ENCODE measurements at places on chromosomes 7 and 10.

GRCh38 chr10:121449482-121449924 is 148.7 kb downstream of the FGFR2 start:
- no peak for DNase-seq

GRCh38 chr7:74545921-74546320 is 92.2 kb downstream of the GTF2IRD1 start:
- DNase-seq, result no peak

DNA sequence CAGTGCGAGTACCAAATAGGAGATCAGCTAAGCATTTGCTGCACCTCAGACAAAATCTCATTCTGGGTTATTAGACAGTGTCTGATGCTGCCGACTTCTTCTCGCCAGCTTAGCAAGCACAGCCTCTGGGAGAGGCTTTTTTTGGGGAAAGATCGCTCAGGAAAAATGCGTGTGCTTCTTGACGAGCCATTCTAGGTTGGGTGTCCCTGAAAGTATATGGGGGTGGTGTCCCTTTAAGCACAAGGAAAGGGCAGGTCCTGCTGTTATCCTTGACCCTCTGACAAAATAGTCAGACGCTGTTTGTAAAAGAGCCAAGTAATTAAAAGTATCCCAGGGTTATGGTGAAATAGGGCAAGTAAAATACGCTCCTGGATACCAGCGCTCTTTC is 540.1 kb upstream of the FZD8 start:
- no peak for DNase-seq

- no peak for DNase-seq
Observed at GRCh38 chr10:77926566-77927401, at the start of gene DLG5. DLG5 (minus strand) TSS chr10:77926755; CDS start chr10:77926520, 235 bp downstream.

- no peak for DNase-seq
Observed at GRCh38 chr10:59133841-59134593, 42.4 kb upstream of the PHYHIPL start.

DNA sequence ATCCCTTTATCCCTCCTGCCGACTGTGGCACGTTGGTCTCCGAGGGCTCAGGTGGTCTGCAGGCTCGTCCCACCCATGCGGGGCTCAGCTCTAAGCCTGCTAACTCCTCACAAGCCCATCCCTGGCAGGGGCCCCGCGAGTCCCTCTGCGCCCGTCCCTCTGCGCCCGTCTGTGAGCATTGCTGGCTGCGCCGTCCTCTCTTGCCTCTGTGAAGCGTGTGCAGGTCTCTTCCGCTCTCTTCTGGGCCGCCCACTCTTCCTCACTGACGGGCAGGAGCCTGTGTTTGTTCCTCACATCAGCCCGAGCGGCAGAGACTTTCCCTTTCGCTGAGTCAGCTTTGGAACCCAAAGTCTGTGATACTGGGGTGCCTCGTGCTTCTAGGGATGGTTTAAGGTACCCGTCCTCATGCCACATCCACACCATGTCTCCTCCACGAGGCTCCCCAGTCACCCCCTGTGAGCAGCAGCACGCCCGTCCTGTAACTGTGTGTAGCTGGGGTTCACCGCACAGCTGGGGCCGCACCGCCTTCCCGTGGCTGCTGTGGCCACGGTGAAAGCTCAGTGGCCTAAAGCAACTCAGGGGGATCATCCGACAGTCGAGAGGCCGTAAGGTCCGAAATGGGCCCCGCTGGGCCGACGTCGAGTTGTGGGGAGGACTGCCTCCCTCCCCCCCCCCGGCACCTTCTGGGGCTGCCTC is 35.5 kb downstream of the ADGRA1 start:
- DNase-seq, result no peak

DNA sequence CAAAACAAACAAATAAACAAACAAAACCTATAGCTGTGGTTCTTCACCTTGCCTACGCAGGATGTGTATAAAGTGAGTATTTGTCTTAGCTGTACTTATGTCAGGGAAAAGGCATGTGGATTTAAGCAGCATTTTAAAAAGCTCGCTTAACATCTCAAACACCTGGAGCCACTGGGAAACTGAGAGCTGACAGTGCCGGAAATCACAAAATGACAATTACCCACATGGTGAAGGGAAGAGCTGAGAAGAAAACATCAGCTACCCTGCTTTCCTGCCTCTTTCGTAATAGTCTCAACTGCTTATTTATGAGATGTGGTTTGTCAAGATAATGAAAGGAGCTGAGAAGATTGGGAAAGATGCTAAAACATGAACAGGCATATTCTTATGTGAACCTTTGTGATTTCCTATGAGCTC is 31.1 kb upstream of the MSMB start:
- no peak for DNase-seq

DNA sequence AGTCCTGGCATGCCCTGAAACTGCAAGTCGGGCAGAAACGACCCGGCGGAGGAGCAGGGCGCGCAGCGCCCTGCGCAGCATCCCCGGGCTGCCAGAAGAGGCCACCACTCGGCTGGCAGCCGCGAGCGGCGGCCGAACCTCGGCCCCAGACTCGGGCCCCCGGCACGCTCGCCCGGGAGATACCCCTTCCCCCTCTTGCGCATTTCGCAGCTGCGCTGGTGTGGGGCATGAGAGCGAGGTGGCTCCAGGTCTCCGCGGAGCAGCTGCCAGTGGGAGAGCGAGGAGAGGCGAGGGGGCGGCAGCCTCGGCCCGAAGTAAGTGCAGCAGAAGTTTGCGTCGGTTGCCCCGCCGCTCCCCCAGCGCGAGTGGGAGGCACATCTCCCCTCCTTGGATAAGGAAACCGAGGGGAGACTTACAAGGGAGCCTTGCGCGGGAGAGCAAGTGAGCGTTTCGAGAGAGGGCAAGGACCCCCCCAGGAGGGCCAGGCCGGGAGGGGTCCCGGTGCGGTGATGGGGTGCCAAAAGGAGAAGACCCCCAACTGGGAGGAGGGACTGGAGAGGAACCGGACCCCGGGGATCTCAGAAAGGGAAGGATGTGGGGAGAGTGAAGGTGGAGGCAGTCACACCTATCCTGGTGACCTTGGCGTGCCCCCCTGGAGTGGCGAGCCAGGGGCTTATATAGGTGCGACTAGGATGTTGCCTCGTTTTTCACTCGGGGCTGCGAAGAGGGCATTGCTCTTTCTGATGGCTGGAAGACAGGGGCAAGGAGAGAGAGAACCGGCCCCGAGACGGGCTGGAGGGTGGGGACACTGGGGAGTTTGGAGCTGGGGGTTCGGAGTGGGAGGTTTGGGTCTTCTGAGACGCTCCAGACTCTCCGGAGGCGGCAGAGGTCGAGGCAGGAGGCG is 256.3 kb downstream of the OTUD1 start:
- no peak for DNase-seq

DNA sequence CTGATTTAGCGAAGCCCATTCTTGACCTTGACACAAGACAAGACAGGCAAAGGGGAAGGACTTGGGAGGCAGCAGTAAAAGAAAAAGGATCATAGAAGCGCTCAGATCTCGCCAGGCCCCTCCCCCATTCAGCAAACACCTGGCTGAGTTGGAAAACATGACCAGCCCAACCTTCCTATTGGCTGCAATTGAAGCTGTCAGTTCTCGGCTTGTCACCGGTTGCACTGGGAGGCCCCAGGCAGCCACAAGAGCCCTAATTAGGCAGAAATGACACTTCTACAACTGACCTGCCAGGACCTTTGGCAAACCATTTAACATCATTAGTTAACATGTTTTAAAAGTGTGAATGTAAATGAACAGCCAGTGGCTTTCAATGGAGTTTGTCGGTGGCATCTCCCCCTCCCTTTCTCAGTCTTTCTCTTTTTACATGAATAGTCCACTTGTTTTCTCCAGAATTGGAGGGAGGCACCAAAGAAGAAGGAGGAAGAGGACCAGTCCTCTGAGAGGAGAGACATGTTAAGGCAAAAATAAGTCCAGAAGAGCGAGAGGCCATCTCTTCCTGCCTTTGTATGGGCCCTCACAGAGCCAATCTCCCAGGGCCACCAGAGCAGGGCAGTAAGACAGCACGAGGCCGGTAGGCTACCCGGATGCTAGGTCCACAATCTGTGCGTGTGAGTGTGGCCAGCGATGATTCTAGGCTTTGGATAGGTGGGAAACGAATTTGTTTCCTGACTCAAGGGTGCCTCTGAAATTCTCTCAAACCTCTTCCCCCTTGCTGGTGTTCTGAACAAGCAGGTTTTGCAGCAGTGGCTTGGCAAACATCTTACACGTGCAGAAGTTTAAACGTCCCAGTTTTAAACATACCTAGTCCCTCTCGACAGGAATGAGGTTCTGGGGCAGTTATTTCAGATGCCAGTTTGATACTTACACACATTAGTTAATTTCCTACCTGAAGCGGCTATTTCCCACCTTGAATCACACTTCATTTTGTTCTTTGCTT is 15.0 kb upstream of the ENO4 start:
- DNase-seq, result no peak

DNA sequence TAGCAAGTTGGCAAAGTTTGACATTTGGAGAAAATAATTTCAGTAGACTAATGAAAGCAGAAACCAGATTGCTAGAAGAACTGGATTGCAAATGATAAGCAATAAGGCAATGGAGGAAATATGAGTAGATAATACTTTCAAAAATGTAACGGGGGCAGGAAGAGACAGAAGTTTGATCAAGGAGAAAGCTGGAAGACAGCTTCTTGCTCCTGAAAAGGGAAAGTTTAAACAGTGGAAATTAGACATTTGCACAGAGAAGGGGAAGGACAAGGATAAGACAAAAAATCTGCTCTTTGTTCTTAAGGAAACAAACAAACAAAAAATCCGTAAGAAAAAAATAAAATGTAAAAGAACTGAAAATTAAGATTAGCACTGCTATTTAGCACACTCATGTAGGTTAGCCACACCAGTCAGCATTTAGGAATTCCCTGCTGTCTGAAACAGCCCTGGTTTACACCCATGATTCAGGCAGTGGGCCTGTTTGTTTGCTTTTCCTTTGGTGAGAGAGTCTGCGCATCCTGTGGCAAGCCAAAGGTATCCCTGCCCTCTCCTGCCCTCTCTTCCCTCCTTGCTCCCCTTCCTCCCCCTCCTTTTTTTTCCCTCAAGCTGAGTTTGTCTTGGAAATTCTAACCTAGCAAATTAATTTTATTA is 104.3 kb upstream of the CAV2 start:
- DNase-seq, result no peak

DNA sequence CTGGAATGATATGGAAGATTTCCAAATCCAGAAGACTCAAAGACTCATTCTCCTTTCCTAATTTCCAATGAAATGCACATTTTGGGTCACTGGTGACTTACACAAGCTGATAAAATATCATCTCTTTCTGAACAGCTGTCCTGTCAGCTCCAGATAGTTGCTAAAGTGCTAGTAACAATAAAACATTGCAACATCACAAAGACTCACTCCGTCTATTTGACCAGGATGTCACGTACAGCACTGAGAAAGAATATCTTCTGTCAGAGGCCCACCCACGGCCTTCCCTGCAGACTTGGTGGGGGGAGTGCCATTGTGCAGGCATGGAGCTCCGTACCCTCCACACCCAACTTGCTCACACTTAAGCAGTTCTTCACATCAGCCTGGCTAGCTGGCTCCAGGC is 78.9 kb upstream of the EGR2 start:
- DNase-seq, result no peak

- DNase-seq, result no peak
Observed at GRCh38 chr10:125035136-125035535, 93.2 kb downstream of the ZRANB1 start.

DNA sequence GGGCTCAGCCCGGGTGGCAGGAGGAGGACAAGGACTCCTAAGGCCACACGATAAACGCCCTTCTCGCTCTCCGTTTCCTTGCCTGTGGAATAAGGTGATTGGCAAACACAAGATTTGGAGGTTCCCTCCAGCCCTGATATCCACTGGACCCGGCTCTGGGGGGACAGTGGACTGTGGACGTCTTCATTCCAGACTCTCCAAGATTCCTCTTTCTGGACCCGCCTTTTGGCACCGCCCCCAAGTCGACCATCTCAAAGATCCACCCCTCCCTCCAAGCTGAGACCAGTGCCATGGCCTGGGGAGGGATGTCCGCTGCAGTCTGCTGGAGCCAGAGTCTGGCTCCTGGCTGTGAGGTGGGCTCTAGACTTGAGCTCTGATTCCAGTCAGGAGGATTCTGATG is 23.6 kb downstream of the ZNF783 start:
- DNase-seq, result no peak

- DNase-seq, result no peak
Observed at GRCh38 chr7:2266911-2267310, 24.9 kb downstream of the NUDT1 start.

DNA sequence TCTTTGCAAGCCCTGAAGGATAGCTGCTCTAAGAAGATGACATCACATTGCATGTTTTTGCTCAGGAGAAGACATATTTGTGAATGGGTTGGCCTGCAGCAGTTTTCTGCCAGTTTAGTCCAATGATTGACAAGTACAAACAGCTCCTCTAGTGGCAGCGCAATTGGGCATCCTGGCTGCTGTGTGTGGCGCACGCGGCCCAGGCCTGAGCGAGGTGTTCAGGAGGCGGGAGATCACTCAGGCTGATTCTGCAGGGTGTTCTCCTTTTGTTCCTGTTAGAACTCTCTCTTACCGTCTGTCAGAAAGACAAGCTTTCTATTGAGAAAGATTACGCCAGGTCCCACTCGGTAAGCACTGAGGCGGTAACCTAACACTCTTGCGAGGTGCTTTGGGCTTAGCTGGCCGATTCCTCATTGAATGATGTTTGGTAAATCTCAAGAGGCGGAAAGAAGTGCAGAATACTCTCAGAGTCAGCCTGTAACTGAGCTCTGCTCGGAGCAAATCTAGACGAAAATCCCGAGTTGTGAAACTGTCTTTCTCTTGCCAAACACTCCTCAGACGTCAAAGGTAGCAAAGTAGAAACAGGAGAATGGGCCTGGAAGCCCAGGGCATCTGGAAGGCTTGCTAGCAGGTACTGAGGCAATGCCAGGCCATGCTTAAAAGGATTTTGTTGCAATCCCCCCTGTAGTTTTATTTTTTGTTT is 219.2 kb upstream of the BMPER start:
- DNase-seq, result no peak

DNA sequence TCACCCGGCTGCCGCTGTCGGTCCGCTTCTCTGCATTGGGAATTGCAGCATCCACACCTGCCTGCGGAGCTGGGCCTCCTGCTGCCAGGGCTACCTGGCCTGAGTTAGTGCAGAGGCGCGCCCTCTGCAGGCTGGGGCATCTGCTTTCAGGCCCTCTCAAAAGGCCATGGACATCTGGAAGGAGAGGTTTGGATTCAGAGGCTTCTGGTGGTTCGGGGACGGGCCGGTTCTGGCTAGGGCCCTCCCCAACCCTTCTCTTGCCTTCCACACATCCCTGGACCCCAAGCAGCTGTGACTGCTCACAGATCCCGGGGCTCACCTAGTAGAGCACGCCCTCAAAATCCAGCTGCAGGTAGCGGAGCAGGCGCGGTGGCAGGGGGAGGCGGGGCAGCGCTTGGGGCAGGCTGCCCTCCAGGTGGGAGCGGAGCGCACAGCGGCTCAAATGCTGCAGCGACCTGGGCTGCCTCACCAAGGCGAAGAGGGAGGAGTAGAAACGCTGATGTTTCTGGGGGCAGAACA is 8.4 kb upstream of the GBX1 start:
- DNase-seq, result no peak

GRCh38 chr7:155361346-155361680 is 63.6 kb downstream of the INSIG1 start:
- DNase-seq, result no peak

DNA sequence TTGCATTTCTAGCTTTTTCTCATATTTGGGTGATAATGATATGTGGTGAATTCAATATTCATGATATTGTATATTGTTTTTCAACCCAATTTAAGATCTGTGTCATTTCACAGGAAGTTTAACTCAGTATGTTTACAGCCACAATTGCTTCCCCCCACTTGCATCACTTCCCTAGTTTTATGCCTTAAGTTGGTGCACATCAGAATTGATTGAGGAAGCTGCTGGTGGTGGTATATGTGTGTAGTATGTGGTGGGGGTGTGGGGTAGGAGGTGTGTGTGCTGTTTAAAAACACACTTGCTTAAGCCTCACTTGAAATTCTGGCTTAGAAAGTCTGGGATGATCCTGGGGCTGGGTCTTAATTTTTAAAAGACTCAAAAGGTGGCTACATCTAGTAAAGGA is 245.1 kb upstream of the AOAH start:
- no peak for DNase-seq
